ENCODE measurements at places on chromosomes 1 and 21.

DNA sequence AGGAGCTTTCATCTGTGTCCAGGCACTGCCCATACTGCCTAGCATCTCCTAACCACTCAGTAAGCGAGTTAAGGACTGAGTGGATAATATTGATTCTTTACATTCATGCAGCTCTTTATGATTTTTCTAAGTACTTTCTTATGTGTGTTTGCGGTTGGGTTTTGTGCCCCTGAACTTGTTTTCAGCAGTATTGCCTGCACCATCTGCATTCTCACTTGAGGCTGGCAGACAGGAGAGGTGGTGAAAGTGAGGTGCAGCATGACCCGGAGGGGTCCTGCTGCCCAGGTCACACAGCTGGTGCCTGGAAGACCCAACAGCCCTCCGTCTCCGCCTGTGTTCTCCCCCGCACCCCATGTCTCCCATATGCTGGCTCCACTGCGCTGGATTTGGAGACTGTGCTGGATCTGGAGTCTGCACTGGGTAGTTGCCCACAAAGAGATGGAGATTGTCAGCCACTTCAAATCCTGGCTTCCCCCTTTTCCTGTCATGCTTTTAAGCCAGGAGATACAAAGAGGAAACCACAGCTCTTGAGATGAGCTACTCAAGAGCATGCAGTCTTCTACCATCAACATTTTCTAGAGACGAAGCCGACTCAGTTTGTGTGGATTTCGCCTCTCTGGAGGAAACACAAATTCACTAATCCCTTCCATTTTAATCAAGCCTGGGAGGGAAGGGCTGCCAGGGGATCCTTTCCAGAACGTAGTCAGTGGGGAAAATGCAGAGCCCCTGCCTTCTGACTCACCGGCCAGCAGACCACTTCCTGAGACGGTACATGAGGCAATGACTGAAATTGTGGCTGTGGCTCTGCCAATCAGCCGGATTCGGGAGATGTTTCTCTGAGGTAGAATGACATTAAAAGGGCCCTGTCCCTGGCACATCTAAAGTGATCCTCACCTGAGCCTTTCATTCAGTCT, 71.7 kb upstream of the ANGPTL1 start:
- no peak for DNase-seq

DNA sequence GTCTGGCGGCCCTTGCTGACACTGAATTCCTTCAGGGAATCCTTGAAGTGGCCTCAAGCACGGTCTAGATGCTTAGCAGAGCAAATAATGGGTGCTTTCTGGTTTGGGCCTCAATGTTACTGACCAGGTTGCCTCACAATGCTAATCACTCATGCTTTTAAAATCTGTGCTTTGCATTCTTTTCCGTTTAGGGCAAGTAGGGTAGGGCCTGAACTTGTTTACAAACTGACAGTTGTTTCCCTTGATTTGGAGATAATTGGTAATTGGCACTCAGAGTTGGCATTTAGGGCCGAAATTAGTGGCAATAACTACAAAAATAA, 1.4 kb downstream of the VPS13D start:
- DNase-seq: no peak

DNA sequence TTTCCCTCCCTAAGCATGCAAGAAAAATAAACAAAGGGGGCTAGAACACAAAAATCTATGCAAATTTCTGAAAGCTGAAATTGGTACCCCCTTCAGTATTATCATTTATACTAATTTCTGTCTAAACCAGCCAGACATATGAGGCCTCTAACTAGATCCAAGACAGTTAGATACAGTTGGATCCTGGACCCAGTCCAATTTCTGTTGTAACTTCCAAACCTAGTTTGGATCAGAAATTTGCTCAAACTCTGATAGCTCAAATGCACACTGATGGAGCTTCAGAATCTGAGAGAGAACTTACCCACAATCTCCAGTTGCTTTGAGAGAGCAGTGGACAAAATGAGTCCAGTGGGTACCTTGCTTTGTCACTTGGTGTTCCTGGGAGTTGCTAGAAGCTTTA, 11.9 kb downstream of the CEP350 start:
- no peak for DNase-seq

GRCh38 chr1:215731699-215732098, 164.6 kb downstream of the KCTD3 start:
- DNase-seq: no peak

GRCh38 chr1:16151196-16151994, 4.5 kb downstream of the EPHA2 start:
- DNase-seq: no peak

DNA sequence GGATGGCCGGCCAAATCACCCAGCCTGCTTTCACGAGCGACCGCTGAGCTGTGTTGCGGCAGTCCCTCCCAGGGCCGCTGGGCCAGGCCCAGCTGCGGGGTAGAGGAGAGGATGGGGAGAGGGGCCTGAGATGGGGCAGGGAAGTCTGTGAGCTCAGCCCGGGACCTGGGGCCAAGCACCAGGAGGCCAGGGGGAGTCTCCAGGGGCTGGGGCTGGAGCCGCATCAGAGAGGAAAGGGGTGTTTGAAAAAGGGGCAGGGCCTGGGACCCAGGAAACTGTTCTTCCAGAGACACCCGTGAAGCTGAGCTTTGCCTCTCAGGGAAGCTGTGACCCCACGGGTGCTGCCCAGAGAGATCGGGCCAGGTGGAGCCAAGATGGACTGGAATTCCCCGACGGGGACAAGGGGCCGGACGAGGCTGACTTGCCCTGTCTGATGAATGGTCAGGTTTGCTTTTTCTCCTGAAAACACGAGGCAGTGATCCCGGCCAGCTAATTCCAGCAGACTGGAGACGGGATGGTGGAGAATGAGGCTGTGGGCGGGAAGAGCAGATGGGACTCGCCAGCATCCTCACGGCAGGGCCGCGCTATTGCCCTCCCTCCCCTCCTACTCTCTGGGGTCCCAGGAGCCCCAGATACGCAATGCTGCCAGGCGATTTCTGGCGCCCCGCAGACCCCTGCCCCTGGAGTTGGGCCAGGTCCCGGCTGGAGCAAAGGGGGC, 40.3 kb upstream of the COL18A1 start:
- no peak for DNase-seq

DNA sequence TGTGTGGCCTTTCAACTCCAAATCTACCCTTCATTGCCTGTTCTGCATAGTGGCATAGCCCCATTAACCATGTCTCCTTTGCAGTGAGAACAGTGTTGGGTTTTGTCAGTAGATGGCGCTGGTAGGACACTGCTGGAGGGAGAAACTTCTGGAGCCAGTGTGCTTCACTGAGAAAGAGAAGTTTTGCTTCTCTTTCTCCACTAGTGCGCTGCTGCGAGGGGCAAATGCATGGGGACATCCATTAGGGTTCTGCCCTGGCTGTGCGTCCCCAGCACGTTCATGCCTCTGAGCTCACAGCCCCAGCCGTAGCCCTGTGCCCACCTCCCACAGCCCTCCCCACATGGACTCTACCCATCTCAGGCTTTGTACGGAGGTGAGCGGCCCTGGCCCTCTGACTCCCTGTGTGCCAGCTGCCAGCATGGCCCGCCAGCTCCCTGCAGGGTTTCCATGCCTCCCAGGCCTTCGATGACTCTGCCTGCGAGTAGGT, 53.1 kb downstream of the RIMS3 start:
- DNase-seq: peak; percentile 34

GRCh38 chr1:188826800-188827199, 1650.9 kb downstream of the BRINP3 start:
- DNase-seq: no peak

DNA sequence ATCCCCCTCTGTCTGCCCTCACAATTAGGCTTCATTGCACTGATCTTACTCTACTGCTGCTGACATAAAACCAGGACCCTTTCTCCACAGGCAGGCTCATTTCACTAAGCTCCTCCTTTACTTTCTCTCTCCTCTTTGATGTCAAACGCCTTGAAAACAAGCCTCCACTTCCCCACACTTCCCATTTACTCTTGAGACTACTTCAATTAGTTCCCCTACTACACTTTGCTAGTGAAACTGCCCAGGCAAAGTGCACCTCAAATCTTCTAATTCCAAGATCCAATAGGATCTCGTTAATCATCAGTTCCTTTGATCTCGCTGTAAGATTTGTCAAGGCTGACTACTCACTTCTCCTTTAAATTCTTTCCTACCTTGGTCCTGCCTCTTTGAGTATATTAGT, 5.9 kb upstream of the CDC20 start:
- no peak for DNase-seq

DNA sequence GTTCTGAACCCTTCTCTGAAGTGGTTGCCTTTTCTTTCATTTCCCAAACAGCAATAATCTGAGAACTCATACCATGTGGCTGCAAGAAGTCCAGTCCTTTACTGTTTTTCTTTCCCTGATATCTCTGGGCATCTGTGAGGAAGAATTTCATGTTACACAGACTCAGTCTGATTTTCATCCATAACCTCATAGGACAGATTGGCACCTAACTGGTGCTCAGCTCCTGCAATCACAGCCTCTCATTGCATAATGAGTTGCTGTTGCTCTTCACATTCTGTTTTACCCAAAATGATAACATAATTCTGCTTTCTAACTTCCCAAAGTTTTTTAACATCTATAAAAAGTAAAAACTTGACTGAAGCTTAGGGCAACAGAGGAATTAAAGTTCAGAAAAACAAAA, 472.2 kb upstream of the PBX1 start:
- DNase-seq: no peak

All from NCI-H1048 (cell line).